ENCODE measurements at places on chromosomes 12 and 14.

GRCh38 chr12:113445544-113446171 is 23.5 kb downstream of the SDSL start:
- DNase-seq, result peak; percentile 15

- DNase-seq, result no peak
Measured at GRCh38 chr12:105861227-105861626, 277.5 kb downstream of the NUAK1 start.

DNA sequence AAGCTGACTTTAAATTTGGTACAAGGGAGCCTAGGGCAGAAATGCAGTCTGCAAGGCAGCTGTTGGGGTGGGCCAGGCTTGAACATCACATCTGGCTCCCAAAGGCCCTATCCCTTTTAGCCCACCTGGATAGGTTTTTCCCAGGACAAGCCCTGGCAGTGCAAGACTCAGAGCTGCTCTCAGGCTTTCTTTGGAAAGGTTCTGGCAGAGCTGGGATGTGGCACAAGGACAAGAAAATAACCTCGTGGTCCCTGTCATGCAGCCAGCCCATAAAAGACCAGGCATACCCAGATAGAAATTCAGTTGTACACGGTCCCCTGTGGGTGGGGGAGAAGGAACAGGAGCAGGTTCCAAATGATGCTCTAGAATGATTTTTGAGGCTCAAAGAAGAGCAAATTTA is 206.9 kb downstream of the TTC7B start:
- DNase-seq, result no peak

GRCh38 chr12:132153501-132154340 is 9.5 kb downstream of the NOC4L start:
- DNase-seq, result peak; percentile 72

DNA sequence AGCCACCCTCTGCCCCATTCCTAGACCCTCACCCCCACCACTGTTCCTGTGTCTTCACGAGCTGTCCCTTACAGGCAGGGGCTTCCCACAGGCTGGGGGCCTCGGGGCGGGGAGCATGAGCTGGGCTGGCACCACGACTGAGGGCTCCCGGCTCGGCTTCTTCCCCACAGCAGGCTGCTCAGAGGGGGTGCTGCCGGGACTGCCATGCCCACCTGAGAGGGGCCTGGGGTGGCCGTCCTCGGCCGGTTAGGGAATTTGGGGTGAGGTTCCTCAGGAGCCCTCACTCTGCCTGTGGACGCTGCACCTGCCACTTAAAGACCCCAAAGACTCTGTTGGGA is 6.8 kb downstream of the SLC25A47 start:
- DNase-seq, result no peak

GRCh38 chr12:128316078-128316477 is 49.1 kb downstream of the TMEM132C start:
- DNase-seq, result no peak

GRCh38 chr12:92601176-92601575 is 101.6 kb upstream of the PLEKHG7 start:
- DNase-seq, result no peak

GRCh38 chr12:121205491-121205890 is 4.4 kb upstream of the P2RX4 start:
- no peak for DNase-seq

DNA sequence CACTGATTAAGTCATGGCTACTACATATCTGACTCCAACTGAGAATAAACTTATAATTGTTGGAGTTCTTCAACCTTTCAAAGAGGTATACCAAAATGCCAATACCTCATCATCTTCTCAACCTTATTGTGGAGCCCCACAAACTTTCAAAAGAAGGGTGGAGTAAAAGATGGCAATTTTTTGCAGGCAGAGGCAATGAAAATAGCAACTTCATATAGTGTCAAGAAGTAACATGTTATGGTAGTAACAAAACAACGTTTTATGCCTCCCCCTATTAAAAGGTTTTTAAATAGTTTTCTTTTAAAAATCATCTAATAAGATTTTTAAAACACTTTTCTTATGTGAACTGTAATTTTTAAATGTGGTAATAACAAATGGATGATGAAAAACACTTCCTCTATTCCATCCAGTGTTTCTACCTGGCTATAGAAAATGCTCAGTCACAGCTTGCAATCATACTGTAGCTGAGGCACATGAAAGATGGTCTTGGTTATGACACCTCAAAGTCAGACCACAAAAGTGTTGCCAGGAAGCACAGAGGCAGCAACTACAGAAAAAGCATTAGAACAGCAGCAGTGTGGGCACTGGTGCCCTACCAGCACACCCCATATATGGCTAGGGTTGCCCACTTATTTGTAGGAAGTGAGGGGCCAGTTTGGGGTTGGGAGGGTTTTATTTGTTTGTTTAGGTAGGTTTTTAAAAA is 7.0 kb downstream of the PPP1R12A start:
- DNase-seq, result peak; percentile 50

- DNase-seq, result no peak
Measured at GRCh38 chr14:100641274-100641860, 54.1 kb upstream of the BEGAIN start.

DNA sequence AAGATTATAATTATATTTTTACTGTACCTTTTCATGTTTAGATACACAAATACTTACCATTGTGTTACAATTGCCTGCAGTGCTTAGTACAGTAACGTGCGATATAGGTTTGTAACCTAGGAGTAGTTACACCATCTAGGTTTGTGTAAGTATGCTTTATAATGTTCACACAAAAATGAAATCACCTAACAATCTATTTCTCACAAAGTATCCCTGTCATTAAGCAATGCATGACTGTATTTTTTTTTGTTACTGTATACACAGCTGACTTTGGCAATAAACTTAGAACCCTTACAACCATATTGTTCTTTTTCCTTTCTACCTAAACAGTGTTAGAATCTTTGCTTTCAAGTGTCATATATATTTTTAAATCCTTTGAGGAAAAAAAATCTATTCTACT is 303.0 kb upstream of the E2F7 start:
- no peak for DNase-seq

GRCh38 chr14:101219896-101220703 is 316.6 kb upstream of the RTL1 start:
- no peak for DNase-seq

GRCh38 chr12:110029290-110029815 is 19.0 kb downstream of the C12orf76 start:
- DNase-seq, result no peak

DNA sequence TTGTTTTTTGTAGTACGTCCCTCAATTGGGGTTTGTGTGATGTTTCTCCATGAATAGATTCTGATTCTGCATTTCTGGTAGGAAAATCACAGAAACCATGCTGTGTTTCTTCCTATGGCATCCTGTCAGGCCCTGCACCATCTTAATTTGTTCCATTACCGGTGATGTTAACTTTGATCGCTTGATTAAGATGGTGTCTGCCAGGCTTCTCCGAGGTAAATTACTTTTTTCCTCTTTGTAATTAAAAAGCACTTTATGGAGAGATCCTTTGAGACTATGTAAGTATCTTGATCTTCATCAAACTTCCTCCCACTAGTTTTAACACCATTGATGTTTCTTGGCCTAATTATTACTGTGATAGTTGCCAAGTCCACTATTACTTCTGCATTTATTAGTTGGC is 15.0 kb upstream of the KRT7 start:
- no peak for DNase-seq

GRCh38 chr14:74548881-74549280 is 55.3 kb downstream of the ISCA2 start:
- DNase-seq, result no peak

- peak; percentile 77 for DNase-seq
Measured at GRCh38 chr12:124636138-124636978, 68.9 kb upstream of the NCOR2 start.

- DNase-seq, result no peak
Measured at GRCh38 chr12:32897281-32897610, 669 bp upstream of the PKP2 start.

DNA sequence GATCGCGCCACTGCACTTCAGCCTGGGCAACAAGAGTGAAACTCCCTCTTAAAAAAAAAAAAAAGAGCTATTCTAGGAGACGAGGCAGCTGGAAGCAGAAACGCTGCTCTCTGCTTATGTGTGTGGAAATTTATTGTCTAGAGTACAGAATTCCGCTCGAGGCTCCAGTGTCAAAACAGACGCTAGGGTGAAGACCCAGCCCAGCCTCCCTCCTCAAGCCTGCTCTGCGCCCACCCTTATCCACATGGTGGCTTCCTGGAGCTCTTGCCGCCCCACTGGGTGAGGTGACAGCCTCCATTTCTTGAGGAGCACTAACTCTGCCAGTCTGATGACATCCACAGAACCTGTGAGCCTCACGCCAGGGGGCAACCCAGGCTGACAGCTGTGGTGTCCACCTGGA is 49.5 kb upstream of the DLK1 start:
- no peak for DNase-seq

Data from CD4-positive, alpha-beta T cell treated with Interleukin-1 beta for 1 hour (primary cell).